ENCODE measurements at places on chromosomes 6 and 20. TPM values are rescaled to one million over a fixed set of nuclear protein-coding genes. Genes with fewer than 3 reads are reported as not detected.
A peak's percentile ranks its signal among the peaks of the same experiment; 100 is the strongest.

- no peak for DNase-seq
These were observed 16.4 kb downstream of the ABT1 start for GRCh38 chr6:26613201-26613600.

DNA sequence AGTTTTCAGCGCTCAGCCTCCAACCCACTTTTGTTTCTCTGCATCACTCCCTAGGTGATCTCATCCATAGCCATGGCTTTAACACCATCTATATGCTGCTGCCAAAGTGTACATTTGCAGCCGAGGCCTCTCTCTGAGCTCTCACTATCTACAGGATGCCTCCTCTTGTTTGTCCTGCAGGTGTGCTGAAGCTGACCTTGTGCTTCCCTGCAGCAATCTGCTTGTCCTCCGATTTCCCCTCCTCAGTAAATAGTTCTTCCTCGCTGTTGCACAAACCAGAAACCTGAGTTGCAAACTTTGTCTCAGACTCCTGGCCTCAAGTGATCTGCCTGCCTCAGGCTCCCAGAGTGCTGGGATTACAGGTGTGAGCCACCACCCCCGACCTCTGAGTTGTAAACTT lies 3.7 kb upstream of the TXNDC5 start:
- no peak for DNase-seq

GRCh38 chr6:131976545-131977061 lies 25.4 kb upstream of the CCN2 start:
- DNase-seq = peak; percentile 81

GRCh38 chr6:10540073-10540746 lies 19.1 kb downstream of the GCNT2 start:
- no peak for DNase-seq

GRCh38 chr6:104855507-104855906 lies 4.2 kb downstream of the HACE1 start:
- no peak for DNase-seq

GRCh38 chr6:121498481-121499276 lies 63.2 kb downstream of the GJA1 start:
- DNase-seq = no peak

DNA sequence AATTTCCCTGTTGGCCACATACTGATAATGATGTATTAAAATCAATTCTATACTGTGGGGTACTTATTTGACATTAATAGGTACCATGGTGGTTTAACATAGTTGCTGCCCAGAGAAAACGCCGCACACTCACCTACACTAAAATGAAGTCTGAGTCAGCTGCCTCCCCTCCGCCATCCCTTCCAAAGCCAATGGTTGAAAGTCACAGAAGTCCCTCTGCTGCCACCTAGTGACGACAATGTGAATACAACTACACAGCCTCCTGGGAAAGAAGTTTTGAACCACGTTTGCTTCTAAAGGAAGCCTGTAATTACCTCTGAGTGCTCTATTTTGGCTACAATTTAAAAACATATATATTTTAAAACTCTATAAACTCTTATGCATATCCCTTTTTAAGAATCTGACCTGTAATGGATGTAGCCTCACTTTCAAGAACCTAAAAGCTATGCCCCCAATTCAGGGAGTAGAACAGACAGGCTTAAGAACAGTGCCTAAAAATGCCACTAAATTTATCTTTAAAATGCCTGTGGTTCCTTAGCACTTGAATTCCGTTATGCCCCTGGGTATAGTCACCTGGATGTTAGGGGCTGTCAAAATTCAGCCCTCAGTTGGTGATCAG lies 20.6 kb upstream of the ECI2 start:
- DNase-seq = peak; percentile 84

Gene AMD1
- 44.2 TPM for total RNA-seq

Gene CDH22
- not detected for total RNA-seq

Measured in endothelial cell of umbilical vein (primary cell).